COR-L47 (cell line): ENCODE measurements at places on chromosomes 12 and 14.

GRCh38 chr12:124720004-124720680, 143.5 kb downstream of the SCARB1 start:
- DNase-seq, result peak; percentile 62

GRCh38 chr12:123963821-123964220, 8.8 kb downstream of the CCDC92 start:
- DNase-seq, result no peak

GRCh38 chr12:12817616-12818015, 4.5 kb downstream of the DDX47 start:
- DNase-seq, result no peak

DNA sequence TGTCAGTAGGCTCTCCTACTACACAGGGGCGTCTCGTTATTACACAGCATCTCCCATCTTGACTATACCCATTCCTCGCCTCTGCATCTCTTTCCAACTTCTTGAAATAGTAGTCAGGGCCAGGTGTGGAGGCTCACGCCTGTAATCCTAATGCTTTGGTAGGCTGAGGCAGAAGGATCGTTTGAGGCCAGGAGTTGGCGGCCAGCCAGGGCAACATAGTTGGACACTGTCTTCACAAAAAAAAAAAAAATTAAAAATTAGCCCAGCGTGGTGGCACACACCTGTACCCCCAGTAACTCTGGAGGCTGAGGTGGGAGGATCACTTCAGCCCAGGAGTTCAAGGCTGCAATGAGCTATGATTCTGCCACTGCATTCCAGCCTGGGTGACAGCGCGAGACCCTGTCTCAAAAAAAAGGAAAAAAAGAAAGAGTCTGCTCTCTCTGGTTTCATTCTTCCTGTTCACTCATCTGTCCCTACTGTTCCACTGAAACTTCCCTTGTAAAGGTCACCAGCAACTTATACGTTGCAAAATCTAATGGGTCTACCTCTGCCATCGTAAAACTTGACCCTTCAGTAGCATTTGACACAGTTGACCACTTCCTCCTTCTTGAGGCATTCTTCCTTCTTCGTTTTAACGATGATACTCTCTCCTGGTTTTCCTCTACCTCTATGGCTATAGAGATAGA, 41.0 kb upstream of the PTGR2 start:
- no peak for DNase-seq

GRCh38 chr14:52327374-52328226, 13.5 kb downstream of the PTGER2 start:
- no peak for DNase-seq

DNA sequence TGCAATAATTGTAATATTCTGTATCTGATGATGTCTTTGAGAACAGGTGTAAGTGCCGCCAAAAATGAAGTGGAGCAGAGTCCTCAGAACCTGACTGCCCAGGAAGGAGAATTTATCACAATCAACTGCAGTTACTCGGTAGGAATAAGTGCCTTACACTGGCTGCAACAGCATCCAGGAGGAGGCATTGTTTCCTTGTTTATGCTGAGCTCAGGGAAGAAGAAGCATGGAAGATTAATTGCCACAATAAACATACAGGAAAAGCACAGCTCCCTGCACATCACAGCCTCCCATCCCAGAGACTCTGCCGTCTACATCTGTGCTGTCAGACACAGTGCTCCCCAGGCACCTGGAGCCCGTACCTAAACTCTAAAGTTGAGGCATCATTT, 268.7 kb downstream of the DAD1 start:
- no peak for DNase-seq

DNA sequence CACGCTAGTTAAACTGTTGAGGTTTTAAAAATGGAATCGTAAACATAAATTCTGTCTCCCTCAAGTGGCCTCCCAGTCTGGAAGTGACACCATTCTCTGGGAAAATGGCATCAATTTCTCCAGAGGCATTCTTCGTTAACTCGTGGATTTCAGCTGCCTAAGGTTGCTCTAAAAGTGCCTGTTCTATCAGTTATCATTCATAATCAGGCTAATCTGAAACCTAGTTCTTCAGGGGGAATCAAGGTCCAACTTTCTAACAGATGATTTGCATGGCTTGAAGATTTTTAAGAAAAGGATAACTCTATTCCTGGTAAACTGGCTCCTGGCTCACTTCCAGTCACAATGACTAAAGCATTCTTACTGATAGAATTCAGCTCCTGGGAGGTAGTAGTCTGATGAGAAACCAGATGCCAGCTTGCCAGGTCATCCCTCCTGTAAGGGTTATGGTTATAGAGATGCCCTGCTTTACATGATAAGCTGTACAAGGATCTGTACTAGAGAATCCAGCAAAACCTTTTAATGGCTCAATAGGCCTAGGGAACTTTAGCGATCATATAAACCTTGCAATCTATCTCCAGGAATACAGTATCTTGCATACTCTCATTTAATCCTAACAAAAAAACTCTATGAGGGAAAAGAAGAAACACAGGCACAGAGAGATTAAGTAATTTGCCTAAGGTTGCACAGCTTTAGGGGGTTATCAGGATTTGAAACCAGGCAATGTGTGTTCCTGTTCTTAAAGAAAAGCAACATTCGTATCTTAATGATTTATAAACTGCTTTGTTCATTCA, 1.5 kb downstream of the L3HYPDH start:
- no peak for DNase-seq

DNA sequence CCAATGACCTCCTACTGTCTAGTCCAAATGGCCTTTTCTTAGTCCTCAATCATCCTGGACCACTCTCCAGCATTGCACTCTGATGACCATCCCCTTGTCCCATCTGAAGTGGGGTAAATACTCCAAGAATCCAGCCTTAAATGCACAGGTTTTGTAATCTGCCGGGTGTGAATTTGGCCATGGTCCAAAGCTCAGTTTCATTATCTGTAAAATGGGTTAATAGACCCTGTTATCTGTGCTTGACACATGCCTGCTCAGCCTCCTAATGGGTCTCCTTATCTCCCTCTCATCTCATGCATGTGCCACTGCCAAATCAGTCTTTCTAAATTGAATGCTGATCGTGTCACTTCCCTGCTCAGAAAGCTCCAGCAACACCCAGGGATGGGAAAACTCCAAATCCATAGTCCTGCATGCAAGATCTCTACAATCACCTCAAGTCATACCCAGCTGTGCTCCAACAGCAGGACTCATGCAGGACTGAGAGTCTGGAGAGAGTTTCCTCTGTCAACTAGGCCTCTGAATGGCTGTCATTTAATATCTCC, 22.3 kb downstream of the LGR5 start:
- no peak for DNase-seq

GRCh38 chr14:34920339-34920738, 45.2 kb upstream of the BAZ1A start:
- no peak for DNase-seq

GRCh38 chr12:53345486-53346188, 9.5 kb upstream of the SP7 start:
- no peak for DNase-seq

DNA sequence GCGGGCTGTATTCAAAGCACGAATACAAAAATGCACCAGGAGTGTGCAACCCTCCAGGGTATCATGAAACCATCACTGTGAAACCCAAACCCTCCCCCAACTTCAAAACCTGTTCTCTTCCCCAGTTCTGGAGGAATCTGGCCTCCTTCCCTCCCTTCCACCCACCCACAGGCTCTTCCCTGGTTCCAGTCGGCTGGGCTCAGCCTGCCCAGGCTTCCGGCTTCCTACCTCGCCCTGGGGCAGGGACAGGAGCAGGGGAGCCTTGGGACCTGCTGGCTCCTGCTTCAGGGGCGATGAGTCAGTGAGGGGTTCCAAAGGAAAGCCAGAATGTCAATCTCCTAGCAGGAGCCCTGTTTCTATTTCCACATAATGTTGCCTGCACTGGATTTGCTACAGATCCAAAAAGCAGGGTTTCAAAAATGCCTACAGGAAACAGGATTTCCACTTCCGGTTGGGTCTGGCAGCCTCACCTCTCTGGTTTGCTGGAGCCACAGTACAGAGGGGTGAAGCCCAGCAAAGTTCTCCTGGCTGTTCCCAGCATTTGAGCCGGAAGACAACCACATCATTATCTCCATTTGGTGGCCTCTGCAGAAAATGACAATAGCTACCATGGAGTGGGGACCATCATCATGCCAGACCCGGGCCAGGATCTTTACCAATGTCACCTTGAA, 278.3 kb downstream of the DPF3 start:
- no peak for DNase-seq

GRCh38 chr14:99570544-99571302, 33.3 kb downstream of the CCDC85C start:
- DNase-seq, result peak; percentile 24

GRCh38 chr14:55125403-55125802, 3.6 kb upstream of the LGALS3 start:
- no peak for DNase-seq

- DNase-seq, result no peak
Observed at GRCh38 chr12:8546591-8546990, 5.9 kb upstream of the CLEC4E start.

DNA sequence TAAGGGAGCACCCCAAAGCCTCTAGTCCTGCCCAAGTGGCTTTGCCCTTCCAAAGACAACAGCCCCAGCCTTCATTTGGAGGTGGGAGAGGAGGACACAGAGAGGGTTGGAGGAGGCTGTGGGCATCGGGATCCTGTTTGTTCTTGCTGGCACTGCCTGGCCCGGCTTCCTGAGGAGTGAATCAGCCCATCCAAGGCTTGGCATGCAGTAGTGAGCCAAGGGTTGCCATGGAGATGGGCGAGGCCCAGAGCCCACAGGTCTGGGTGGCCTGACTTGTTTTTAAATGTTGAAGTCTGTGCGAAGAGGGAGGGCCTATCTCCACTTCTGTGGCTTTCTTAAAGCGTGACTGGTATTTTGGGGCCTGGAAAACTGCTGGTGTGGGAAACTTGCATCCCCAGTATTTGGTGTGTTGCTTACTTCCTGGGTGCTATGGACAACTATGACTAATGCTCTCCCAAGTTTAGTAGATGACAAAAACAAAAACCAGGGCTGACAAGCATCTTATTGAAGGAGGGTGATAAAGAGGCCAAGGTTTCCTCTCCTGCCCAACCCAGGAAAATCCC, 15.8 kb downstream of the CD9 start:
- DNase-seq, result no peak

DNA sequence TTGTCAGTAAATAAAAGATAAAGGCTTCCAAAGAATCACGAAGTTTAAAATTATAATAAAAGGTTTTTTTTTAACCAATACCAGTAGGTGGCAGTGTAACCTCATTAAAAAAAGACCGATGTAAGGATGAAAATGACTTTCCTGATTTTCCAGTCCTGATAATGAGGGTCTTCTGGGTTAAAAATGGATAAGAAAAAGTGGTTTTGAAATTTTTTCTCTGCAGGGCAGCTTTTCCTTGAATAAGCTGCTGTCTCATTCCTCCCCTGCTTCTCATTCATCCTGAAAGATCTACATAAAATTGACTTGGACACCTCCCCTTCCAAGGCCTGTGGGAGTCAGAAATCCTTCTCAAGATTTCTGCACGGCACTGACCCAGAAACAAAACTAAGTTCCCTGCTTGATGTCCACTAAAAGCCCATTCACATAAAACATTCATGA, 58.9 kb upstream of the FBXO33 start:
- peak; percentile 19 for DNase-seq

DNA sequence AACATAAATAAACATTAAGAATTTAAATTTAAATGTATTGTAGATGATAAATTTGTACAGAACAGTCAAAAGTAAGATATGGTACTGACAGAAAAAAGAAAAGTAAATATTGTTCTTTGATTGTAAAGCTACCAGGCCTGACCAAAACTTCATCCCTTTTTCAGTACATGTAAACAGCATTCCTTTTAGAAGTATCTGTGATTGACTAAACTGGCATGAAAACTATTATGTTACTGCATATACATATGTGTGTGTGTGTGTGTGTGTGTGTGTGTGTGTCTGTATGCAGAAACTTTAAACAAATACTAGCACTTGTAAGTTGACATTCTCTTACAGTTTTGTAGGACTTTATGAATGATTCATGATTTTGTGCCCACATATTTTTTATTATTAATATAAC, 270.9 kb downstream of the C12orf50 start:
- DNase-seq, result no peak

DNA sequence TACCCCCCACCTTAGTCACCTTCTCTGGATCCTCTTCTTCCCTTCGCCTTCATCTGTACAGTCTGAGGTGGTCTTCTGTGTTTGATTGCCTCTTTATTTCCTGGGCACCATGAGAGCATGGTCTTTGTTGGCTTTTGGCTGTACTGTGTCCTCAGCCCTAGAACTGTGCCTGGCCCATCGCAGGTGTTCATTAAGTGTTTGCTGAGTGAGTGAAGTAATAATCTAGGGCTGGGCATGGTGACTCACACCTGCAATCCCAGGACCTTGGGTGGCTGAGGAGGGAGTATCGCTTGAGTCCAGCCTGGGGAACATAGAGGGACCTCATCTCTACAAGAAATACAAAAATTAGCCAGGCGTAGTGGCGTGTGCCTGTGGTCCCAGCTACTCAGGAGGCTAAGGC, 13.9 kb downstream of the ALDH2 start:
- no peak for DNase-seq
